ENCODE measurements at places on chromosomes 4 and X. TPM values are rescaled to one million over a fixed set of nuclear protein-coding genes. Genes with fewer than 3 reads are reported as not detected.

The FAM47E gene
- total RNA-seq, result not detected

The ZFP92 gene
- not detected for total RNA-seq

The ZCCHC4 gene
- 9.2 TPM for total RNA-seq

The MID1IP1 gene
- total RNA-seq, result 40.8 TPM

The CPLX1 gene
- not detected for total RNA-seq

The XK gene
- total RNA-seq, result 2.8 TPM

The GPC3 gene
- total RNA-seq, result 5.7 TPM

The SORBS2 gene
- 9.0 TPM for total RNA-seq

The SGMS2 gene
- 39.5 TPM for total RNA-seq

The UGT2A1 gene
- total RNA-seq, result not detected

The CENPC gene
- total RNA-seq, result 22.7 TPM

The FHIP1A gene
- total RNA-seq, result 3.0 TPM

The INPP4B gene
- total RNA-seq, result 0.69 TPM

GRCh38 chr4:103207673-103208072 is 9.5 kb upstream of the CENPE start:
- no peak overlapping the region for H3K27ac ChIP-seq
- H3K4me1 ChIP-seq, result no peaks in the 10 kb centered on the region
- H3K36me3 ChIP-seq, result no peaks in the 10 kb centered on the region
- DNase-seq, result no peak
- H3K27me3 ChIP-seq, result no peaks in the 10 kb centered on the region

DNA sequence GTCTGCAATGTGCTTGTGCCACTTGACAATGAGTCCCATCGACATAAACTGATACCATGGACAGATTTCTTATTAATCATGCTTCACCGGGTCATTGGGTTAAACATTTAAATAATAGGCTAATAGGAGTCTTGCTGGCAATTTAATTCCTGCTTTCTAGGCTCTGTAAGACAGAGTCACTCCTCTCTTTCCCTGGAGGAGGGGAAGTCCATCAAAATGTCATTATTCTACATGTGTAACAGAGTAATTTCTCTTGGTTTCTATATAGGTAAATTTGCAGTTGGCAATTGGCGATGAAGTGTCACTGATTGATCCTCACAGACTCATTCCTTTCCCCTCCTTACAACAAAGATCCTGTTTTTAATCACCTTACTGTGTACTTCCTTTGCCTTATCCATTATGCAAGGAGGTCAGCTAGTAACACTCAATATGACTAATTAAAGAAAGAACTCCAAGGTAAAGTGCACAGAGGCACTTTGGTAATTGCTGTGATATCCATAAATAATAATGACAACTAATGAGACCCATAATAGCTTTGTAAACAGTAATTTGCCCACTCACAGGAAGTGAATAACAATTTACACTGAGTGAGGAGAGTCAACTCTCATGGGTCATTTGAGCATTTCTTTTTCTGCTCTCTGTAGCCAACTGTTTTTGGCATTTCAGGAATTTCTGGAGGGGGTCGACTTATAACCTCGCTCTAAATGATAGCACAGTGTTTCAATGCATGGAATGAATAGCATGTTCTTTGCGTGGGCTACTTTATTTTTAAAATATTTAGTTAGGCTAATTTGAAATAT is 184.0 kb downstream of the UGT8 start:
- H3K36me3 ChIP-seq, result no peaks in the 10 kb centered on the region
- H3K4me3 ChIP-seq, result no peak overlapping the region
- no peaks in the 10 kb centered on the region for H3K4me1 ChIP-seq
- DNase-seq, result no peak
- no peak overlapping the region for H3K27ac ChIP-seq

- DNase-seq, result no peak
- H3K4me3 ChIP-seq, result no peak overlapping the region
- H3K27me3 ChIP-seq, result no peaks in the 10 kb centered on the region
- no peaks in the 10 kb centered on the region for H3K36me3 ChIP-seq
- no peaks in the 10 kb centered on the region for H3K4me1 ChIP-seq
These were observed 13.7 kb downstream of the ZBTB33 start for GRCh38 chrX:120264341-120264740.

DNA sequence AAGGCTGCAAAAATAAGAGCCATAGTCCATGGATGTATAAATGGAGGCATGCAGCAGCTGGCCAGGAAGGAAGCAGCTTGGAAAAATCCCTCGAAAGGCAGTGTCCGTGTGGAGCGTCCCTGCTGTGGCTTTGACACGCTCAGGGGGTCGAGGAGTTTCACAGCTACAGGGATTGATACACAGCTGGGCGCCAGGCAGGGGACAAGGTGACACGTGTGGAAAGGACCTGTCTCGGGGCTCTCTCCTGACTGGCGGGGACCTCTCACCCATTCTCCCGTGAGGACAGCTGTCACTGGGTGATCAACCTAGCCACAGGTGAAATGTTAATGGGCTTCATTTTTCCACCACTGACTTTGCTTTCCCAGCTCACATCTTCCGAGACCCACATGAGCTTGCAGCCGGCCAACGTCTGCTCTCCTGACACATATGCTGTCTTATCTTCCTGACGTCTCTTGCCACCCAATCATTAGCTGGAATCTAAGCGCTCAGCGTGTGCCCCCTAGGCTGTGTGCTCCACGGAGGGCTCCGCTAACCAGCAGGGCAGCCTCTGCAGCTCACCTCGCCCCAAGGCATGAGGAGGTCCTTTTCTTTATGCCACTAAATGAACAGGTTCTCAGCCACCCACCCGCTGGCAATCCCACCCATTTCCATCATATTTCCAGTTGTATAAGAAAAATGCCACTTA is 89.4 kb upstream of the AFAP1 start:
- no peaks in the 10 kb centered on the region for H3K36me3 ChIP-seq
- H3K27ac ChIP-seq, result no peak overlapping the region
- H3K4me3 ChIP-seq, result no peak overlapping the region

GRCh38 chrX:1860936-1861594 is 246.2 kb downstream of the ASMT start:
- H3K36me3 ChIP-seq, result no peaks in the 10 kb centered on the region
- no peak overlapping the region for H3K27ac ChIP-seq
- H3K4me1 ChIP-seq, result no peaks in the 10 kb centered on the region
- DNase-seq, result no peak

DNA sequence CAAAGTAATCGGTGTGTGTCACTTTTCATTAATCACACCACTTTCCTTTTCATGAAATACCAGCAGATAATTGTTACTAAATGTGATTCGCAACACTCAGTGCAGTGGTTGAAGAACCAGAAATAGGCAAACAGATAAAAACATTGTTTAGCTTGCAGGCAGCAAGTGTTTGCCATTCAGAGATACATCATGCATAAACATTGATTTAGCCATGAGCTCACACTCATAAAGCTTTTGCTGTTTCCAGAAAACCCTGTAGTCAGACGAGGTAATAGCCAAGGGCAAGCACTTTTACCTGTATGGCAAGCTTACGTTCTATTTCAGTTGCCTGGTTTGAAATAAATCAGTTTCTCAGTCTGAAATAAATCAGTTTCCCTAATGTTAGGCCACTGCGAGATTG is 542.0 kb upstream of the TENM3 start:
- H3K4me1 ChIP-seq, result no peaks in the 10 kb centered on the region
- H3K27me3 ChIP-seq, result no peaks in the 10 kb centered on the region
- H3K4me3 ChIP-seq, result no peak overlapping the region
- H3K27ac ChIP-seq, result no peak overlapping the region

DNA sequence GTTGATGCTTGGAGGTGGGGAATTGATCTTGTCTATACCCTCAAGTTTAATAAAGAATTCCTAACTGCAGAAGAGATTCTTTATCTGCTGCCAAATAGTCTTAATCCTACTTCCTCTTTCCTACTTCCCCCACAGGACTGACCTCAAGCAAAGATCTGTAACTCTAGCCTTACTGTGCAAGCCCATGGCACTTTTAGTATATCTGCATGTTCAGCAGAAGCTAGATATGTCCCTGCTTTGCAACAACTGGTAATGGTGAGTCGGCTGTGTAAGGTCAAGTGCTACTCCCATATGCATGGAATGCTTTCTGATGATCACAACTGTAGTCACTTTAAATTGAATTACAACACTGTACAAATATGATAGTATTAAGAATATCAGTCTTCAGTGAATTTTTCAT is 26.3 kb upstream of the PDS5A start:
- no peaks in the 10 kb centered on the region for H3K27me3 ChIP-seq
- no peaks in the 10 kb centered on the region for H3K4me1 ChIP-seq
- no peak overlapping the region for H3K27ac ChIP-seq
- no peak overlapping the region for H3K4me3 ChIP-seq

DNA sequence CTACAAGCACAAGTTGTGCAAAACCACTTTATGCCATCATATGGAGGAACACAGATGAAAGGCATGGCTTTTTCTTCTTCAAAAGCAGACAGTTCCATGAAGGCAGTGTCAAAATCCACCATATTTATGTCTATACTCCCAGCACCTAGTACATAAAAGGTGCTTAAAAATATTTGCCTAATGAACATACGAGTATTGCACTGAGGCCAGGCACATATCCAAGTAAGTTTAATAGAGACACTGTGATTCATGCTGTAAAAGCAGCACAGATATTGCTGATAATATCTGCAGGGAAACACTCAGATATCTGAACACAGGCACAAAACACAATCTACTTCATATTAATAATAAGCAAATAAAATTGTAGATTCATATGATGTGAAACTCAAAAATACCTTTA is 48.1 kb upstream of the CXCL8 start:
- no peaks in the 10 kb centered on the region for H3K36me3 ChIP-seq
- H3K27me3 ChIP-seq, result no peaks in the 10 kb centered on the region
- H3K4me1 ChIP-seq, result peaks cover 35% of the 10 kb centered on the region

GRCh38 chr4:41169256-41169800 is 45.0 kb downstream of the APBB2 start:
- no peak for DNase-seq
- no peaks in the 10 kb centered on the region for H3K27me3 ChIP-seq
- no peaks in the 10 kb centered on the region for H3K36me3 ChIP-seq
- H3K27ac ChIP-seq, result no peak overlapping the region
- H3K4me1 ChIP-seq, result no peaks in the 10 kb centered on the region

GRCh38 chr4:64384237-64385203 is 24.7 kb downstream of the TECRL start:
- no peaks in the 10 kb centered on the region for H3K36me3 ChIP-seq
- DNase-seq, result no peak
- no peak overlapping the region for H3K4me3 ChIP-seq
- H3K4me1 ChIP-seq, result no peaks in the 10 kb centered on the region

GRCh38 chr4:30720021-30720660 is at the start of gene PCDH7:
PCDH7 (plus strand) TSS chr4:30720369; CDS start chr4:30721423, 1,054 bp downstream.
- H3K4me3 ChIP-seq, result peak within 1 kb of the TSS; percentile 12
- H3K4me1 ChIP-seq, result no peaks in the 10 kb centered on the region
- H3K27ac ChIP-seq, result no peak within 1 kb of the TSS

DNA sequence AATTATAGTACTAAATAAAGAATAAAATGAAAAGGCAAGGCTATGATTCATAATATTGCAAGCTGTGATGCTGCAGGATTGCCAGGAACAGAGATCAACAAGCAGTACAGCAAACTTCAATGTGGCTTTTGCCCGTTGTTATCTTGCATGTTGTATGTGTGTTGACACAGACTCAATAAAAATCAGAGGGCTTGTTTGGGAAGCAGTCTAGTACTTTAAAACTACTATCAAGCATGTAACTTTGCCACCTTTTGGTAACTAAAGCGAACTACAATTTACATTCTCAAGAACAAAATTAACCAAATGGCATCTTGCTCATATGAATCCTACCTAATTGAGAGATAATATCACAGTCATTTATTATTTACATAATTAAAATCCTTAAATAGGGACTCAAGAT is 79.8 kb upstream of the GPM6A start:
- DNase-seq, result no peak
- H3K4me3 ChIP-seq, result no peak overlapping the region
- no peaks in the 10 kb centered on the region for H3K4me1 ChIP-seq

- H3K4me1 ChIP-seq, result peaks cover 44% of the 10 kb centered on the region
- H3K36me3 ChIP-seq, result peaks cover 77% of the 10 kb centered on the region
- H3K27ac ChIP-seq, result no peak overlapping the region
- no peak overlapping the region for H3K4me3 ChIP-seq
These were observed 23.8 kb downstream of the FLNA start for GRCh38 chrX:154350429-154351182.

DNA sequence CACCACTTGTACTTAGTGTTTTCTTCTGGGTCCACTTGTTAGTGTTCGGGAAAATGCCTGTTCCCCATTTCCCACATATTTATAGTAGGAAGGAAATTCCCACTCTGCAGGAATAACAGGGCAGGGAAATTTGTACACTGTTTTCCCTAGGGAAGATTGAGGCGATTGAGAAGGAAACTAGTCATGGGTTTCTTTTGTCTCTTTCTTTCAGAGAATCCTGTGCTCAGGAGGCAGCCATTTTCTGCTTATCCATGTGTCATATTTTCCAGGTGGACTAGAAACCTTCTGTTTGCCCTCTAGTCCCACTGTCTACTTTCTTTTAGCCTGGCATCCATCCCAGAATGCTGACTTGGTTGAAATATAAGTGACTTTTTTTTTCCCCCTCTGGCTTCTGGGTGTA is 299.1 kb upstream of the ANKRD50 start:
- DNase-seq, result no peak
- H3K36me3 ChIP-seq, result no peaks in the 10 kb centered on the region
- H3K27ac ChIP-seq, result no peak overlapping the region
- H3K4me1 ChIP-seq, result no peaks in the 10 kb centered on the region

DNA sequence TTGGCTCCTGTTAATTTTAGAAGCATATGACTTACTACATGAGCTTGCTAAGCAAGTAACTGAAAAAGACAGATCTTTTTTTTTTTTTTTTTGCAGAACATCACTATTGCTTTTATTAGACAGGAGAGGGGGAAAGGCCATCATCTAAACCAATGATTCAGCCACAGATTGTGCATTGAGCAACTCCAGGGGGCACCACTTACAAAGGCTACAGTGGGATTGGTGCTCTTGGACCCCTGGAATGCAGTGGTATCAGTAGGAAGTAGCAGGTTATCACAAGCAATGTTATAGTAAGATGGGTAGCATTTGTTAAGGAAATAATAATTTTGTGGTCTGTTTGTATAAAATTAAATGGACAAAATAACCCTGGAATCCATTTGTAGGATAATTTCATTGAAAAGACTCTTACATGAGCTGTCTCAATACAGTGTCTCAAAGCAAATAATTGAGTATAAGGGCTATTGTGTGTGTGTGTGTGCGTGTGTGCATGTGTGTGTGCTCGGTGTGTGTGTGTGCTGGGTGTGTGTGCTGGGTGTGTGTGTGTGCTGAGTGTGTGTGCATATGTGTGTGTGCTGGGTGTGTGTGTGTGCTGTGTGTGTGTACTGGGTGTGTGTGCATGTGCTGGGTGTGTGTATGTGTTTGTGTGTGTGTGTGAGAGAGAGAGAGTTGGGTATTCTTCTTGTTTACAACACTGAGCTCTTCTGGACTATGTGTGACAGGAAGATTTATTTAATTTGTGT is 296.3 kb downstream of the PCDH7 start:
- H3K4me1 ChIP-seq, result no peaks in the 10 kb centered on the region
- no peak overlapping the region for H3K4me3 ChIP-seq
- no peaks in the 10 kb centered on the region for H3K27me3 ChIP-seq
- no peak for DNase-seq
- H3K27ac ChIP-seq, result no peak overlapping the region
